ENCODE measurements at places on chromosomes 4 and X. TPM values are rescaled to one million over a fixed set of nuclear protein-coding genes. Genes with fewer than 3 reads are reported as not detected.

ADRA2C gene
- not detected for polyA plus RNA-seq

CORIN gene
- 0.06 TPM for polyA plus RNA-seq

AWAT2 gene
- not detected for polyA plus RNA-seq

GRCh38 chr4:173398220-173398619, 696 bp downstream of the SCRG1 start:
- DNase-seq: no peak

GRCh38 chr4:83536362-83537272, 709 bp downstream of the GPAT3 start:
- no peak for DNase-seq

DNA sequence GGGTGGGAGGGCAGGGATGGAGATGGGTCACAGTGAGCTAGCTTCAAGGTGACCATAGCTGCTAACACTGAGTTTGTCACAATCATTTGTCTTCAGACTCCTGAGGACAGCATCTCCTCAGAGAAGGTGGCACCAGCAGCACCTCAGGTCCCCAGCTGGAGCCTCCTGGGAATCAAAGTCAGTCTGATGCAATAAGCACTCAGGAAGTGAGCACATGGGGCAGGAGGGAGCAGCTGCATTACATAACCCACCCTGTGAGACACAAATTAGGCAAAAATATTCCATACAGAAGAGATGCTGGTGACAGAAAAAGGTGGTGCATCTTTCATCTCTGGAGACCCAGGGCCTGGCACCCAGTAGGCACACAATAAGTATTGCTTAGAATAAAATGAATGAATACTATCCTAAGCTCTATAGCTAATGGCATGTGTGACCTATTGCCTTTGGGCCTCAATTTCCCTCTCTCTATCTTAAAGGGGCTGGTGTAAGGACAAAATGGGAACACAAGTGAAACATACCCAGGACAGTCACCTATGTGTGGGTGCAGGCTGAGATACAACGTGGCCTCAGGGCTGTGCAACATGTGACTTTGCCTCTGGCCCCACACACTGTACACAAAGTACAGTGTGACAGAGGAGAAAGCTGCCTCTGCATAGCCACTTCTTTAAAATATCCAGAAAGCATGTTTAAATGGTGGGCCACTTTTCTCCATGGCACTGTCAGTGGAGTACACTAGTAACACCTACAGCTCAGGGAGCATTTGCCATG, 37.1 kb downstream of the SLC39A8 start:
- no peak for DNase-seq

DNA sequence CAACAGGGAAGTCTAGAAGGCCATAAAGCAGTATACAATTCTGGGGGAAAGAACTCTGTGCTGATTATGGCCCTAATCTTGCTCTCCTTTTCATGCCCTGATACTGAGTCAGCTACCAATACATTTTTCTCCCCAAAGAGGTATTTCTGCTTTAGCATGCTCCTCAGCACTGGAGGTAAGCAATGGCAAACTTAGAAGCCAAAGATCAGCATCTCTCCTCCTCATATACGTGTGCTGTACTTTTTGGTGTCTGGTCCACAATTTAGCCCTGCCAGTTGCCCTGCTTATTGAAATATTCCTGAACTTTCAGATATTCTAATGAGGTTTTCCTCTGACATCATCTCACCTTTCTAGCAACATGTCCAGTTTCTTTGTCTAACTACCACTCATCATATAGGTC, 226.2 kb downstream of the FSTL5 start:
- DNase-seq: no peak

DNA sequence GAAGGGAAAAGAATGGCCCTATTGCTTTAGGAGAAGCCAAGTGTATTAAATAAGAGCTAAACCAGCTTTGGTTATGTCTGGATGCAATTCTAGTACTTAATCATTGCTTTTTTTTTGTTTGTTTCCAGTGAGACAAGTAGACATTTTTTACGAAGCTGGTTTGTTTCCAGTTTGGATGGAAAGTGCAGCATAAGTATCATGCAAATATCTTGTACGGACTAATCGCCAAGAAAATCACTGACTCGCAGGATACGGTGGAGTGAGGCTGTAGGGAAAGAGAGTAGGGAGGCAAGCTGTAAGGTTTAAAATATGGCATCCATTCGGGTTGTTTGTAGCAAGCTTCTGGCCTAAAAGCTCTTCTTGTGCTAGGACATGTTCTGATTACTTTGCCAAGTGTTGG, 64.8 kb downstream of the HPGD start:
- no peak for DNase-seq

DNA sequence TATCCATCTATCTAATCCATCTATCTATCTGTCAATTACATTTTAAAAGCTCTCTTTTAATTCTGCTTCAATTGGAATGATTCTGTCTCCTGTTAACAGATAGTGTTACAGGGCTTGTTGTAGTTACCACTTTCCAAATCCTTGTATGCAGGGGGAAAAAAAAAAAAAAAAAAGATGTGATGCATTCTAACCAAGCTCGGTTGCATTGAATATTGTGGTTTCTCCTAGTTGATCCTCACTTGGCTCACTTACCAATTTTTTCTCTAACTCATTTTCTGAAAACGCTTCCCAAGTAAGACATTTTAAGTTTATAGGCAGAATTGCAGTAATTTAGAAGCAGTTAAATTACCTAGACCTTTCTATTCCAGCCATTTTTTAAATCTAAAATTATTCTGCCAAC, 327.9 kb upstream of the PITX2 start:
- no peak for DNase-seq

Measured in CD8-positive, alpha-beta memory T cell (primary cell).